ENCODE measurements at places on chromosomes 2 and 18. TPM values are rescaled to one million over a fixed set of nuclear protein-coding genes. Genes with fewer than 3 reads are reported as not detected.
A peak's percentile ranks its signal among the peaks of the same experiment; 100 is the strongest.

DNA sequence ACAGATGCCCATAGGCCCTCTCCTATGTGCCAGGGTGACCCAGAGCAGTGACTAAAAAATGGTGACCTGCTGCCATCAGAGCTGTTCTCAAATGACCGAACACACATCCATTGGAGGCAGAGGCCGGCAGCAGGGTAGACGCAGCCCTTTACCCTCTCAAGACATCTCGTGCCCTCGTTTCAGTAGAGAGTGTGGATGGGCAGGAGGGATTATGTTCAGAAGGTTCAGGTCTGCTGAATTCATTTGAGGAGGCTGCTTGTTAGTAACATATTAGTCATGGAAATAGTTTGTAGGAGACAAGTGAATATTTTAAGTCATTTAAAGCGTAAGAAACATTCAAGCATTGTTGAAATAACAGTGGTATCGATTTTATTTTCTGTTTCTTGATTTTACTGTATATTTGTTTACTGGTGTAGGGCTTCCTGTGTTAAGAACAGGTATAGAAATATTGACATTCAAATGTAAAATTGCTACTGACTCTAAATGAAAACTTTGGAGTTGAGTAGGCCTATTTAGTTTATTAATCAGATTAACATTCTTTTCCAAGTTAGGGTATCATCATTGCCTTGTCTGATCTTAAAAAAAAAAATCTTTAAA lies 82.6 kb downstream of the ZNF532 start:
- DNase-seq = no peak

GRCh38 chr2:199603721-199604291 lies 146.1 kb upstream of the SATB2 start:
- no peak for DNase-seq

GRCh38 chr2:79369127-79369526 lies 143.7 kb upstream of the CTNNA2 start:
- no peak for DNase-seq

DNA sequence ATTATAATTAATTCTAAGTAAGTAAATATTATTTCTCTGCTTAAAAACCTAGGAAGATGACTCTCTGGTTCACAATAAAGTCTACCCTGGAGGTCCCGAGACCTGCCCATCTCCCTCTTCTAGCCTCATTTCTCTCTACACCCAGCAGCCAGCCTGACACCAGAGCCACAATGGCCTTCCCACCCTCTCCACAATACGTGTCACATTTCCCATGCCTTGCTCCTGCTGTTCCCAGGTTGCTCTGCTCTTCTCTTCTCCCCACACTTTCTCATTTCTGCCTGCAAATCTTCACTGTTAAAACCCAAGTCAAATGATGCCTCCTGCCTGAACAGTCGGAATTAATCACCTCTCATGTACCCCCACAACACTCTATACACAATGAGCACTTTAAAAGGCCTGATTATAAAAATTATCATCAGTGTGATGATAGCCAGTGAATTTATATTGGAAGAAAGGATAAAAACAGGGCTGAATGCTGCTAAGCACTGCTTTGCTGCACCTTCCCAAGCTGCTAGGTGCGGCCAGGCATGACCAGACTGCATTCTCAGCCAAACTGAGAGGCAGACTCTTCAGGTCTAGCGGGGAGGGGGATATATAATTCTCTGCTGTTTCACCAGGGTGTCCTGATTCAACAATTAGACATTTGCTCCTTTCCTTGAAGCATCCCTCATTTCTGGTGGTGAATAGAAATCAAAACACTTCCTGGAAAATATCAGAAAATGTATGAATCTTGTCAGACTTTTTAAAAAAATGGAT lies 160.6 kb downstream of the DTNA start:
- DNase-seq = no peak

DNA sequence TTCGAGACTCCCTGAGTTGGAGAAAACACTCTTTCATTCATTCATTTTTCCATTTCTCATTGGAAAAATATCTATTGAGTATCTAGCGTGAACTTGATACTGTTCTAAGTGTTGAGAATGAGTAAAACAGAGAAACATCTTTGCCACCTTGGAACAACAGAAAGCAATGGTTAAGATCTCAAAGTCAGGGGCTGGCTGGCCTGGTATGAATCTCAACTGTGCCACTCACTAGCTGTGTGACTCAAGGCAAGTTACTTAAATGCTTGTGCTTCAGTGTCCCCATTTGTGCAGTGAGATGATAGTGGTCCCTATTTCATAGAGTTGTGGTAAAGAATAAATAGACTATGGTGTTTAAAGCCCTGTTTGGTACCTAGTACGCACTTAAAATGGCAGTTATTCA lies 415.2 kb downstream of the NBAS start:
- no peak for DNase-seq

- no peak for DNase-seq
These were observed 158.3 kb upstream of the WDSUB1 start for GRCh38 chr2:159444754-159445153.

DNA sequence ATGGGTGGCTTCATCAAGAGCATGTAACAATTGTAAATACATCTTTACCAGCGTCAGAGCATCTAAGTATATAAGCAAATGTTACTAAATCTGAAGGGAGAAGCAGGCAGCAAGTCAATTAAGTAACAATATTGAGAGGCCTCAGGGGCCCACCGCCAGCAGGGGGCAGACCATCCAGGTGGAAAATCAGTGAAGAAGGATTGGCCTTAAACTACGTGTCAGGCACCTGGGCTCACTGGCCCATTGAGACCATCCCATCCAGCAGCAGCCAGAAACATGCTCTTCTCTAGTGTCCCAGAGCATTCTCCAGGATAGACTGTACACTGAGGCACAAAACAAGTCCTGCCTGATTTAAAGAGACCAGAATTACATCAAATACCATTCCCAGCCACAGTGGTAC lies 96.2 kb upstream of the SNTG2 start:
- DNase-seq = no peak

DNA sequence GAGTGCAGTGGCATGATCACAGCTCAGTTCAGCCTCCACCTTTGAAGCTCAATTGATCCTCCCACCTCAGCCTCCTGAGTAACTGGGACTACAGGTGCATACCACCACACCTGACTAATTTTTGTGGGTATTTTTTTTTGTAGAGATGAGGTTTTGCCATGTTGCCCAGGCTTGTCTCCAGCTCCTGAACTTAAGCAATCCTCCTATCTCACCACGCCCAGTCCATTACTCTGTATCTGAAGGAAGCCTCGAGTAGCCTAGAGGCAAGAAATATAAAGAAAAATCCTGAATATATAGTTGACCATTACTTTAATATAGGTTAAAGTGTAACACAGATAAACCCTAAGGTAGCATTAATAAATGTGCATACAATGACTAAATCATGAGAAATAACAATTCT lies 686.8 kb upstream of the PIK3C3 start:
- no peak for DNase-seq

DNA sequence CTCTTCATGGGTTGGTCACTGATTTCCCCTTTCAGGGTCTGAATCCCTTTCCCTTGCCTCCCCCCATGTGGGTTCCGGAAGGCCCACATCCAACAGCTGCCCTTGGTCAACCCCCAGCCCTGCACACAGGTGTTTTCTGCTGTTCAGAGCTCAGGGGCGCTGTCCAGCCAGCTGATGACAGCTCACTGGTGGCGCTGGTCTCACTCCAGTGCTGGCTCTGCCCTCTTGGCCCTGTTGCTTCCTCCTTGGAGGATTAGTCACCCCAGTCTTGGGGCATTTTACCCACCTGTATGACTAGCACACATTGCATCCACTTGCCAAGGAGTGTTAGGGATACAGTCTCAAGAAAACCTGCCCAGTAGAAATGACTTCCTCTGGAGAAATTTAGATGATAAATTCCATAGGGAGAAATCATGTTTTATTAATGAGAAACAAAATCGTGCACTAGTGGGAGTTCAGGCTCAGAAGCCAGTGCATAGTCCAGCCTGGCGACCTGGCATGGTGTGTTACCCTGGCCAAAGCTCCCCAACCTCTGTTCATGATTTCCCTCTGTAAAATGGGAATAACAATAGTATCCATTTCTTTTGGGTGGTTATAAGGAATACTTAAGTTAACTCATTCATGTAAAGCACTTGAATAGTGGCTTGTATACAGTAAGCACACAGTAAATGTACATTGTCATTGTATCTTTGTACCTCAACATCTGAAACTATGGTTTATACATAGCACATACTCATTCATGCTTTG lies 21.6 kb downstream of the CRIM1 start:
- DNase-seq = no peak

DNA sequence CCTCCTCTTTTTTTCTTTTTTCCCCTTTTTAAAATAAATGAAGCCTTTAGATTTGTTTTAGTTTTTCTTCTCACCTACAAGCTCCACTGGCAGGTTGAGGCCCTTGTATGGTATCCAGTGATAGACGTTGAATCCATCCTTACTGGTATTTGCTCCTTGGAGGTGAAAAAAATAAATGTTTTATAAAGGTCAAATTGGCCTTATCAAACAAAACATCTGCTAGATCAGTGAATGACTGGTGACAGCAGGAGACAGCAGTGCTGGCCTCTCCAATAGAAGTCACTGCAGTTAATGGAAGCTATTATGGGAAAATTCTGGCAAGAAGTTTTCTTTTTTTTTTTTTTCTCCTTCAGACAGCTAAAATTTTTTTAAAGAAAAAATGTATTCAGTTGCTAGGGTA lies 12.6 kb upstream of the SP9 start:
- DNase-seq = no peak

- DNase-seq = peak; percentile 33
These were observed 3.7 kb downstream of the ZFP36L2 start for GRCh38 chr2:43222475-43223309.

GRCh38 chr2:166413255-166413654 lies 37.5 kb upstream of the SCN9A start:
- no peak for DNase-seq

DNA sequence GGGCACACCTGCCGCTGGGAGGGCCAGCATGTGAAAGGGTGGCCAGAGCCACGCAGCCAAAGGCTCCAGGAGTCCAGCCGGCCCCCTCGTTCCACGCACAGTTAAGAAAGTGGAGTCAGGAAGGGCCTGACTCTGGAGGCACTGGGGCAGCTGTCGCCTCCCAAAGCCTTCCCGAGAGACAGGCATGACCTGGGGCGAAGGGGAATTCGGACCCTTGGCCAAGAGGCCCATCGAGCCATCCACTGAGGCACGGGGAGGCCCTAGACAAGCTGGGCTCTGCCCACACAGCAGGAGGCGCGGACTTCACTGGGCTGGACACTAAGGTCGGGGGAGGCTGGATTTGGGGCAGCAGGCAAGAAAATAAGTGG lies 38.5 kb upstream of the SNED1 start:
- DNase-seq = no peak

DNA sequence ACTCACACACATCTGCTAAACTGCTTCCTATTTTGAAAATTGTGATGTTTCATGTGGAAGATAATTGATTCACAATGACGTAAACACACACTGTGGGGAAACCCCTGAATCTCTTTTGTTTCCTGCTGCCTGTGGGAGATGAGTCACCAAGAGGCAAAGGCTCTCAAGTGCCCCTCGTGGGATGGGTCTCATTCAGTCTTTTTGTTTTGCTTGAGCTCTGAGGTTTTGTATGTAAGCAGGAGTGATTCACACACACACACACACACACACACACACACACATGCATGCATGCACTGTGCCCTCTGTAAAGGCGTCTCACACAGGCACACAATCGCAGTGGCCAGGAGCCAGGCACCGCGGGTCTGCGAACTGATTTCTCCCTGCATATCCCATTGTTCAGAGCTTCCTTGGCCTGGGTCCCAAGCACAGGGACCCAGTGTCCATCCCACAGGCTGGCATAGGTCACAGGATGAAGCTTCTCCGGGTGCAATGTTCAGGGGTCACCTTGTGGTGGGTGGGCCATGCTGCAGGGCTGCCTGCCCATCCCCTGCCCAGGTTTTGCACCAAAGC lies 12.1 kb upstream of the ARHGEF4 start:
- no peak for DNase-seq

- peak; percentile 82 for DNase-seq
These were observed 37.6 kb downstream of the C18orf63 start for GRCh38 chr18:74353169-74353775.

IL1F10 gene
- polyA plus RNA-seq = not detected

ESPNL gene
- 2.0 TPM for polyA plus RNA-seq

TMEM17 gene
- polyA plus RNA-seq = 2.2 TPM

CTDP1 gene
- polyA plus RNA-seq = 7.0 TPM
